Activated naive CD8-positive, alpha-beta T cell treated with anti-CD3 and anti-CD28 coated beads, Interleukin-2, amount 10 ng/mL, durations not matched to agents 7 days and 5 days (primary cell): ENCODE measurements at places on chromosomes 12 and 14.

- no peak for DNase-seq
Observed at GRCh38 chr12:101414533-101415119, 7.1 kb upstream of the ARL1 start.

- no peak for DNase-seq
Observed at GRCh38 chr14:22657861-22658260, 13.7 kb upstream of the OR6J1 start.

- no peak for DNase-seq
Observed at GRCh38 chr14:90274808-90275457, 18.6 kb downstream of the PSMC1 start.

GRCh38 chr12:57012600-57013465 lies 3.5 kb downstream of the TAC3 start:
- DNase-seq: no peak

GRCh38 chr14:104384776-104385071 lies 194.8 kb upstream of the C14orf180 start:
- peak; percentile 14 for DNase-seq

DNA sequence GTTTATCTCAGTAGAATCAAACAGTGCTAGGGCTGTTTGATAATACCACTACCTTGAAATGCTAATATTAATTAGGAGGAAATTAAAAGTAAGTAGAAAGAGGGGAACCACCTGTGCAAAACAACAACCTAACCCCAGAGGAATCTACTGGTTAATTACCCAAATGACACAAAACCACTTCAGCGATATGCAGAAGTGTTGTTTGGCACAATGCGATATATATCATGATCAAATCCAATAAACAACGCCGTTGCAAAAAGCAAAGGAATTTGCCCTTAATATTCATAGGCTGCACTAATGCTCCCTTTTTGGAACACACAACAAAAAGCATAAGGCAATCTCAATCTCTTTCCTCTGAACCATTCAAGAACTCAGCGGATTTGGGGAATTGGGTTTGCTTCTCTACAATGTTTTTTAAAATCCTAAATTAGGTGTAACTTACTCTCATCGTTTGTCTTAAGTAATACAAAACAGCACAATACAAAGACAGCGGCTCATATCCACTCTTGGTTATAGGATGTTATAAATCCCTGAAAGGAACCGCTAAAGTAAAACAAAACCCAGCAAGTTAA lies 1.5 kb downstream of the MAP4K5 start:
- no peak for DNase-seq

- no peak for DNase-seq
Observed at GRCh38 chr12:114963846-114964245, 279.9 kb upstream of the TBX3 start.
